ENCODE measurements at places on chromosomes 16 and 17. TPM values are rescaled to one million over a fixed set of nuclear protein-coding genes. Genes with fewer than 3 reads are reported as not detected.

The AATK gene
- total RNA-seq = 6.1 TPM

The FOXF1 gene
- total RNA-seq = 4.1 TPM

The HSPB9 gene
- not detected for total RNA-seq

The TMIGD1 gene
- total RNA-seq = not detected

The KRTAP16-1 gene
- not detected for total RNA-seq

The PNMT gene
- total RNA-seq = 3.1 TPM

The IRX3 gene
- 2.0 TPM for total RNA-seq

The KRTAP3-1 gene
- total RNA-seq = not detected

The SDR42E2 gene
- total RNA-seq = not detected

The SDK2 gene
- total RNA-seq = 6.0 TPM

The DHX8 gene
- total RNA-seq = 37.2 TPM

The SPECC1 gene
- 91.9 TPM for total RNA-seq

The TPSB2 gene
- 198 TPM for total RNA-seq

The GSG1L gene
- 5.3 TPM for total RNA-seq

The GGT6 gene
- not detected for total RNA-seq

The NPIPA1 gene
- 165 TPM for total RNA-seq

The CYGB gene
- total RNA-seq = 8.3 TPM

The HS3ST2 gene
- 7.3 TPM for total RNA-seq

The CHMP1A gene
- total RNA-seq = 63.0 TPM

The SLC22A31 gene
- total RNA-seq = 0.81 TPM

The EVPLL gene
- total RNA-seq = not detected

The SLFN12L gene
- 4.1 TPM for total RNA-seq

The CCNF gene
- 1.5 TPM for total RNA-seq

The MEAK7 gene
- 13.8 TPM for total RNA-seq

The ETV4 gene
- 1.5 TPM for total RNA-seq

The SPNS2 gene
- total RNA-seq = 9.1 TPM

The SOST gene
- total RNA-seq = 55.4 TPM

The GCGR gene
- total RNA-seq = not detected

Data from thoracic aorta (tissue), 2 donors.